ENCODE measurements at places on chromosomes 5 and 9.

DNA sequence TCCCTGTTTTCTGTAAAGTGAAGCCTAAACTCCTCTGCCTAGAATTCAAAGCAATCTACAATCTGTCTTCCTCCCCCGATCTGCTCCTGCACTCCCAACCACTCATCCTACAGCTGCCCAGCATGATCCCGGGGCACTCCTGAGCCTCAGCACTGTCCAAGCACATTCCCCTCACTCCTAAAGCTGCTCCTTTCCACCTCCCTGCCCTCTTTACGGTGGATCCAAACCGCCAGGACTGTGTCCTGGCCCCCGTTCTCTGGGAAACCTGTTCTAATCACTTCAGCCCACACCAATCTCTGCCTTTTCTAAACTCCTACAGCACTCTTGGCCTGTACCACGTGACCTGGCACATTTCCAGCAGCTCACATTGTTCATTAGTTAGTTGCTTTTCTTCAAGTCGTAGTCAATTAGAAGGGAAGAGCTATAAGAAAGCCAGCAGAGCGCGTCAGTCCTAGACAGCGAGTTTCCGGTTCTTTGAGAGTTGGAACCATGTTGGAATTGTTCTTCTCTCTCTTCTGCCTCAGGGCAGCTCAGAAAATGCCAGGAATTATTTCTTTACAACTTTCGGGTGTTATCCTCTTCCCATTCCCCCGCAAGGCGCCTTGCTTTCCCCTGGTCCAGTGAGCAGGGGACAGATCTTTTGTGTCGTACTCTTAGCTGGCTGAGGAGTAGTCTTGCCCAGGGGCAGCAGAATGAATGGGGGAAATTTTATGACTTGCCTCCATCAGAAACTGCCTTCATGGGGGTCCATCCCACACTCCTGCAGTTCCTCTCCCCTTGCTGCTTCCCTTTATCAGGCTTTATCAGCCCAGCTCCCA is 60.7 kb downstream of the NRG2 start:
- no peak for DNase-seq

- no peak for DNase-seq
These were observed at the start of gene ARSI for GRCh38 chr5:150302301-150303069. Gene ARSI (minus strand): TSS chr5:150302905. CDS start chr5:150302373, 532 bp downstream.

GRCh38 chr9:93486268-93486667 is 32.9 kb upstream of the FAM120AOS start:
- no peak for DNase-seq

DNA sequence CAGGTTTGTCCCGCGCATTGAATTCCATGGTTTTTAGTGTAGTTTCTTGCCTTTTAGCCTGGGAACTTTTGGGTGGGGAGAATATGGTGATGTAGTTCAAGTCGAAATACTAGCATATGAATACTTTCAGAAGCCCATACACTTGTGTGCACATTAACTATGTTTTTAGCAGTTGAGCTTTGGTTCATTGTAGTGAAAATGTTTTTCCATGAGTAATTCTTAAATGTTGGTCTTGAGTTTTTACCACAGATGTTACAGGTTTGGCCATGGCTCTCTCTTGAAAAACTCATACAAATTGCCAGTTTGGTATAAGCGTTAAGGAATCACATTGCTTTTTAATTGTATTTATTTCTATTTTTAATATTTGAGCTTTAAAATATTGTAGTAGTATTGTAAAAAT is 45.6 kb downstream of the TRIO start:
- DNase-seq = no peak

GRCh38 chr5:140221697-140222223 is 46.8 kb downstream of the CYSTM1 start:
- DNase-seq = no peak

- DNase-seq = no peak
These were observed 613.7 kb downstream of the PRELID2 start for GRCh38 chr5:145221416-145221815.

- DNase-seq = no peak
These were observed 3.4 kb upstream of the CACFD1 start for GRCh38 chr9:133456409-133456808.

DNA sequence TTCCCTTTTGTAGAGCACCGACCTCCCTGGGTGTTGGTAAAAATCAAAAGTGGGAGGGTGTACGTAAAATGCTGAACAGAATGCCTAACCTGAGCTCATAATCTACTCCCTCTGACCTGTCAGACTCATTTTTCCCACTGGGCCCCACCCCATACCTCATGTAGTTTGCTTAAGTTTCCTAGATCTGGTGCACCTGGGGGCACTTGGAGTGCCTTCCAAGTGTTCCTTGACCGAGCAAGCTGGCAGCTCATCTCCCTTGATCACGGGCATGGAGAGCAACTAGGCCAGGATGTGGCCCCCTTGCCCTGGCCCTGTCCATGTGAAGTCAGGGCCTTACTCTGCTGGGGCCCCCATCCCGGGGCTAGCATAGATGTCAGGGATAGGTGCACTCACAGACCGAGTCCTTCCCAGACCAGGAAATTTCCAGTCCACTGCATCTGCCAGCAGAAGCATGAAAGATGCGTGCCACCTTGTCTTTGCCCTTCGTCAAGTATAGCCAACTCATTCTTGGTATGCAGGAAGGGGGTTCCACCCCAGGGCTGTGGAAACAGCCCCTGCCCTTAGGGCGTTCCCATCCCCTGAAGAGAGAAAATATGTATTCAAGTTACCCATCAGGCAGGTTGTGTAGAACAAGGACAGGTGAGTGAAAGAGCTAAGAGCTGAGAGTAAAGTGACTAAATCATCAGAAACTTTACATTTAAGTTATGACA is 41.9 kb downstream of the SLC22A5 start:
- no peak for DNase-seq

GRCh38 chr9:14661421-14662059 is 31.7 kb downstream of the ZDHHC21 start:
- DNase-seq = no peak

- no peak for DNase-seq
These were observed 174.9 kb downstream of the TMEM161B start for GRCh38 chr5:88093765-88094164.

DNA sequence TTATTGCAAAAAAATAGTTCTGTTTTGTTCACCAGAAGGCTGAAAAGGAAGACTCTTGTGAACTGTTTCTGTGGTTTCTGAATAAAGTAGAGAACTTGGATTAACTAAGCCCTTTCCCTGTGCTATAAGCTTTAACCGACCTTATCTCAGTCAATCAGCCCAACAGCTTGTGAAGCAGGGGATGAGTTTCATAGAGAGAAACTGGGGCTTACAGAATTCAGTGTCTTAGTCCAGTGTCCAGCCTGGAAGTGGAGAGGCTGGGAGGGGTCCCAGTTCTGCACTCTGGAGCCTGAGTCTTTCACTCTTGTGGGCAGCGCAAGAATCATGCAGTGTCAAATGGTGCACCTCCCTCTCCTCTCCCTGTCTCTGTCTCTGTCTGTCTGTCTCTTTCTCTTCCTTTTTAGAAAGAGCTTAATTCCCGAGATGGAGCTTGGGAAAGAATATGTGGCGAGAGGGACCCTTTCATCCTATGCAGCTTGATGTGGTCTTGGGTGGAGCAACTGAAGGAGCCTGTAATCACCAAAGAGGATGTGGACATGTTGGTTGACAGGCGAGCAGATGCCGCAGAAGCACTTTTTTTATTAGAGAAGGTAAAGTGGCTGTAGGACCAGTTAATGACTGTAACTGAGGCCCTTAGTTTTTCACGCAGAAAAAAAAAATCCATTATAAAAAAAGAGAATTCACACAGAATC is 17.0 kb downstream of the PTPDC1 start:
- DNase-seq = no peak

DNA sequence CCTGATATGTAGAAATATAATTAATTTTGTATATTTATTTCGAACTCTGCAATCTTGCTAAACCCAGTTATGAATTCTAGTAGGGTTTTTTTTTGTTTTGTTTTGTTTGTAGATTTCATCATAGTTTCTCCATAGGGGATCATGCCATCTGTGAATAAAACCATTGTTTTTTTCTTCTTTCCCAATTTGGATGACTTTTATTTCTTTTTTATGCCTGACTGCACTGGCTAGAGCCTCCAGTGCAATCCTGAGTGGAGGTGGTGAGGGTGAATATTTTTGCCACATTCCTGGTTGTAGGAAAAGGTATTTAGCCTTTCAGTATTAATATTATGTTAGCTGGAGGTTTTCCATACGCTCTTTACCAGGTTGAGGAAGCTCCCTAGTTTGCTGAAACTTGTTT is 70.0 kb upstream of the GFPT2 start:
- no peak for DNase-seq

DNA sequence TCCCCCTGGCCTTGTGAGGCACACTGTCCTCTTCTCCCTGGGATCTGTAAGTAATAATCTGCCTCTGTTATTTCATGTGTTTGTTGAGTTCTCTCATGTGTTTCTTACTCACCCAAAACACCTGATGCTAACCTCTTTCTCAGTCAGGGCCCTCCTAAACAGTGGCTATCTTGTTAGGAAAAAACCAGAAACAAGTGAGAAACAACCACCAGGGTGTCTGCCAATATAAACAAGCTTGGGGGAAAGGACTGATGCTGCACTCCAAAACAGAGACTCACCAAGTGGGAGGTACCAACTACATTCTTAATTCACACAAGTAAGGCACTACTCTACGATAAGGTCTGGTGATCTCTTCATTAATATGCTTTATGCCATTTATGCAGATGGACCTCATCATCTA is 564.4 kb downstream of the SEMA5A start:
- no peak for DNase-seq

DNA sequence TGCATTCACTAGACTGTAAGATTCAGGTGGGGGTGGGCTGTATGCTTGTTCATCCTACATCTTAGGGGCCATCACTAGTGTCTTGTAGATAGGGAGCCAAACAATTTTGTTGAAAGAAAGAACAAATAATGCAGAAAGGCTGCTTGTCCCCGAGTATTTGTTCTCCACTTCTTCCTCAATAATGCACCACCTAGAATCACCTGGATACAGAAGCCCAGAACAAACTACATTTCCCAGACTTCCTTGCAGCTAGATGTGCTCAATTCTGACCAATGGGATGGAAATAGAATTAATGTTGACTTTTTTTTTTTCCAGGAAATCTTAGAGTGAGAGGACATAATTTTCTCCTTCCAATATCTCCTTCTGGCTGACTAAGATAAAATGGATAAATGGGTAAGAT is 38.9 kb upstream of the TNFSF8 start:
- DNase-seq = no peak

GRCh38 chr5:119071561-119071995 is 691 bp downstream of the DMXL1 start:
- DNase-seq = no peak

- DNase-seq = no peak
These were observed 644 bp downstream of the BRD3 start for GRCh38 chr9:134066913-134067851.

DNA sequence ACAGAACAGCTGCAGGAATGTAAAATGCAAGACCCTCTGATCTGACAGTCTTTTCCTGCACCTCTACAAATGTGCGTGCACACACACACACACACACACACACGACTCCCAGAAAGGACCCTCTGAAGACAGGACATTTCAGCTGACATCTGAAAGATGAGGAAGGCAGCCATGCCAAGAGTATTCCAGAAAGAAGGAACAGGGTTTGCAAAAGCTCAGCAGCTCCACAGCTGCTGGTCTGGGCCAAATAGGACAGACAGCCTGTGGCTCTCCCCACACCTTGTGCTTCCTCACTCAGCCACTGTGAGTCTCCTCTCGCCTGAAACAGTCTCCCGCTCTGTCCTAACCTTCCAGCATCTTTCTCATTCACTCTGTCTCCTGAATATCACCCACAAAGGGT is 189.0 kb downstream of the PALM2AKAP2 start:
- no peak for DNase-seq

- DNase-seq = peak; percentile 70
These were observed 115.4 kb downstream of the LHX2 start for GRCh38 chr9:124126648-124127646.

GRCh38 chr5:3534997-3535396 is 60.6 kb upstream of the IRX1 start:
- DNase-seq = no peak

GRCh38 chr5:43771611-43772031 is 168.6 kb downstream of the NNT start:
- DNase-seq = no peak

GRCh38 chr9:128215491-128216409 is 12.6 kb downstream of the DNM1 start:
- no peak for DNase-seq

DNA sequence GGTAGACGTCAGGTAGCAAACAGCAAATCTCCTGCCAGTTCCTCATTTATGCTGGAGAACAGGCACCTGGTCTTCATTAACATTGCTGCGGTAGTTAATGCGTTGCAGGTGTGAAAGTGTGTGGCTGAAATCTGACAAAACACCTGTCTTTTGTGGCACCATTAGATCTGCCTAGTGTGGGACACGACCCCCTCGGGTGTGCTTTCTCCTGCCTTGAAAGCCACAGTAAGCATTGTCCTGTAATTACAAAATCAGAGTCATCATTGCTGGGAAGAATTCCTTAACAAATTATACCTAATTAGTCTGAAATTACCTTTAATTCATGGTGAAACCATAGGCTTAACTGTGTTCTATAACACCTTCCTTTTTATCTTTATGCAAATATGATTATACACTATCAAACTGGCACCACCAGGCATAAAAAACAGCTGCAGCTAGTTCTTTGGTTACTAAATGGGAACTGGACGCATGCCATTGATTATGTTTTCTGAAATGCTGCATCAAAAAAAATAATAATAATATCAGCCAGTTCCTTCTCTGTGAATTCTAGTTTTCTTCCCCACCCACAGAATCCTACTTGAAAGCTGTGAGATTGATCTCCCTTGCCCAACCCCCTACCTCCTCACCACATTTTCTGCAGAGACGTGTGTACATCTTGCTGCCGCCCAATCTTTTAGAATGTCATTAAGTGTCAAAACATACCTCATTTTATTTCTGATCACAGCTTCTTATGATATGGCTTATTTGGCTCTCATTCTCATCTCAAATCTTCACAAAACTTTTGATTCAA is 374.0 kb downstream of the NFIB start:
- DNase-seq = no peak

DNA sequence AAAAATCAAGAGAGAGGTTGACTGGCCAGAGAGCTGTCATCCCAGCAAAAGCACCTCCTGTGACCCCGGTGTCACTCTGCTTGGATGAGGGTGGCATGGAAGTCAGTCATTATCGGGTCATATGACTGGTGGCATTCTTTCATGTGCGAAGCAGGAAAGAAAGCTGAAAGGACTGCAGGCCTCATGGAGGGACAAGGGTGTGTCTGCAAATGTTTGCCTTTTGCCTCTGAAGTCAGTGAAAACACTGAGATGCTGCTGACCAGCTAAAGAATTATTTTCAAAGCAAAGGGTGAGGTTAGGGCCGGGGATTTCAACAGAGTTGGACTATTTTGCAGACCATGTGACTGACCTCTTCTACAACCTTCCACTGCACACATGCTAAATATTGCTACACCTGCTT is 298.3 kb downstream of the CSNK1G3 start:
- DNase-seq = no peak
